Right forelimb (tissue), 1 donor: ENCODE measurements at places on chromosomes 5 and 9.

DNA sequence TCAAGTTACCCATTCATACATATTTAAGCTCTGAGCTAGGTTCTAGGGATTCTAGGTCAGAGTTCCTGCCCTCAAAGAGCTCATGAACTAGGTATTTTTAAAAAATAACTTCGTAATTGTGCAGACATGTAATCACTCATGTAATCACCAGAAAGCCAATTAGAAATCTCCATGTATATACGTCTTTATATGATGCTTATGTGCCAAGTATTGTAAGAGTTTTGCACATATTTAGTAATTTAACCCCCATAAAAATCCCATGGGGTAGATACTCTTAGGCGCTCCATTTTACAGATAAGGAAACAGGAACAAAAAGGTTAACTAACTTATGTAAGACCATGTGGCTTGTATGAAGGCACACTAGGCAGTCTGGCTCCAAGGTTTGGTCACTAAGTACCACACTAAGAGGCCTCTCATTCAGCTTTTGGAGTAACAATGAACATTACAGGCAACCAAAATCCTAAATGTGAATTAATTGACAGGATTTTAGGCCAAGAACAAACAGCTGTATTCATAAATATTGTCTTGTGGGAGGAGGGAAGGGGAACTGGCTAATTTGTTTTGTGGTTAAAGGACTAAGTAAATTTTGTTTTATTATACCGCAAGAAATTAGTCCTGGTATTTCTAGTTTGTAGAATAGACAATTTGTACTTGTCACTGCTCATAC lies 1.7 kb upstream of the OTULINL start:
- DNase-seq = no peak

GRCh38 chr5:168620807-168621206 lies 41.6 kb upstream of the PANK3 start:
- no peak for DNase-seq

DNA sequence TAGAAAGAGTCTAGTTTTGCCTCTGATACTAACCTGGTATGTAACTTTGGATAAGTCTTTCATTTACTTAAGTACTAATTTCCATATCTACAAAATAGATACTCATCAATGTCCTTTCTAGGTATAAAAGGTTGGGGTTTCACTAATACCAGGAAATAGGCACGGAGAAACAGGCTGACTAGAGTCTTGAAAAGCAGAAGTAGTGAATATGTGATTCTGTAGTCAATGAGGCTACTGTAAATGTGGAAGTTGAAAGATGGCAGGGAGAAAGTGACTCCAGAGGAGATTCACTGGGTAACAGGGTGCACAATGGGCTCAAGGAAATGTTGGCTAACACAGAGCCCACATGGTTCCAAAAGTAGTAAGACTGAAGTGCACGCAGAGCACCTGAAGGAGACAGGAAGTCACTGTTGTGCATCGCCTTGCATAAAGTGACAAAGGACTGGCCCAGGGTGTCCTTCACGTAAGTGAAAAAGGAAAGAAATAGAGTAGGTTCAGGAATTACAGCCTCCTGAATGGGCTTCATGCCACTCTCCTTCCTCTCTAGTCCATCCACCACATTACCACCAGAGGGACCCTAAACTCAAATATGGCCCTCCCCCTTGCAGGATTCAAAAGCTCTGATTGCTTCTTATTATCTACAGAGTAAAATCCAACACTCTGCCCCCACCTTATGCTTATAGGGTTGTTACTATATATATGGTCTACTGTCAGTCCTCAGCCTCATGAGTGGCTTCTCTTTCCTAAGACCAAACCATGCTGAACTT lies 288.0 kb upstream of the SMARCA2 start:
- no peak for DNase-seq

DNA sequence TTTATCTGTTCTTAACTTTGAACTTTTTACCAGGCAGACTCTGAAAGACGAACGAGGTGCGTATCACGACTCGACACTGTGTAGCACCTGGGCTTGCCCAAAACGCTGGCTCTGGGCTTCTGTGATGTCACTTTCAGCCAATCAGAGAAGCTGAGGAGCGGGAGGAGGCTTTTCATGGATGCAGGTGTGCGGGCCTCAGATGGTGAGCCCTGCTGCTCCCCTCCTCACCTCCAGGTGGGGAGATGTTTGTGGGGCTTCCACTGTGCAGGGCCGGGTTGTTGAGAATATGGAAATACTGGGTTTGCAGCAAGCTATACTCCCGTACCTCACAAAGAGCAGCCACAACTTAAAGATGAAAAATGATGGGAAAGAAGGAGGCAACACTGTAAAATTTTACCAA lies 246.3 kb downstream of the IRX2 start:
- DNase-seq = no peak

DNA sequence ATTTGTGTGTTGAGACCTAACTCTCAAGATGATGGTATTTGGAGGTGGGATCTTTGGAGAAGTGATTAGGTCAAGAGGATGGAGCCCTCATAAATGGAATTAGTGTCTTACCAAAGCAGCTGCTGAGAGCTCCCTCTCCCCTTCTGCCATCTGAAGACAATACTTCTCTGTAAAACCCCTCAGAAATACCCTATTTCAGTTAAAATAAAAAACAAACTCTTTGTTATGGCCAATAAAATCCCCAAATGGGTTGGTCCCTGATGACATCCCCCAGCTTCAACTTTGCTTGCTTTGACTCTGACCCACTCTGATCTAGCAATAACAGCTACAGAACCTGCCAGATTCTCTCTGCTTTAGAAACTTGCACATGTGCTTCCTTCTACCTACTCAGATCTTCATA lies 100.9 kb downstream of the SNCAIP start:
- DNase-seq = no peak

GRCh38 chr5:12016159-12016746 lies 112.0 kb upstream of the CTNND2 start:
- DNase-seq = no peak

- DNase-seq = no peak
Observed at GRCh38 chr5:103019804-103020203, 100.1 kb downstream of the GIN1 start.

DNA sequence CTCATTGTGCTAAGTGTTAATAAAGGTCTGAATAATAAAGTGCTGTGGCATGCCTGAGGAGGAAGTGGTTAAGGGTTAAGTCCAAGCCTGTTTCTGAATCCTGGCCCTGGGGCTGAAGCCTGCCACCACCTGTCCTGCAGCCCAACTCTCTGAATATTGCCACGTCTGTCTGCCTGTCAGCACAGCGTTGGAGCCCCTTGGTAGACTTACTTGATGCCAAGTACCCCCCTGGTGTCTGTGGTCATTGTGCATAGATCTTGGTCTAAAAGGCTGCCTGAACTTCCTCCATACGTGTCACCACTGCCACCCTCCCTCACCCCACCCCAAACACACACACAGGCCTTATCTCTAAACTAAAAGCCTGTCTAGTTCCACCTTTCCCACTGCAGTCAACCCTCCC lies 35.4 kb upstream of the SLC2A8 start:
- DNase-seq = no peak

- no peak for DNase-seq
Observed at GRCh38 chr5:107483231-107484024, 187.3 kb downstream of the EFNA5 start.

- no peak for DNase-seq
Observed at GRCh38 chr5:83370957-83371356, 100.6 kb upstream of the VCAN start.

GRCh38 chr5:103474677-103475076 lies 87.9 kb downstream of the NUDT12 start:
- DNase-seq = no peak

DNA sequence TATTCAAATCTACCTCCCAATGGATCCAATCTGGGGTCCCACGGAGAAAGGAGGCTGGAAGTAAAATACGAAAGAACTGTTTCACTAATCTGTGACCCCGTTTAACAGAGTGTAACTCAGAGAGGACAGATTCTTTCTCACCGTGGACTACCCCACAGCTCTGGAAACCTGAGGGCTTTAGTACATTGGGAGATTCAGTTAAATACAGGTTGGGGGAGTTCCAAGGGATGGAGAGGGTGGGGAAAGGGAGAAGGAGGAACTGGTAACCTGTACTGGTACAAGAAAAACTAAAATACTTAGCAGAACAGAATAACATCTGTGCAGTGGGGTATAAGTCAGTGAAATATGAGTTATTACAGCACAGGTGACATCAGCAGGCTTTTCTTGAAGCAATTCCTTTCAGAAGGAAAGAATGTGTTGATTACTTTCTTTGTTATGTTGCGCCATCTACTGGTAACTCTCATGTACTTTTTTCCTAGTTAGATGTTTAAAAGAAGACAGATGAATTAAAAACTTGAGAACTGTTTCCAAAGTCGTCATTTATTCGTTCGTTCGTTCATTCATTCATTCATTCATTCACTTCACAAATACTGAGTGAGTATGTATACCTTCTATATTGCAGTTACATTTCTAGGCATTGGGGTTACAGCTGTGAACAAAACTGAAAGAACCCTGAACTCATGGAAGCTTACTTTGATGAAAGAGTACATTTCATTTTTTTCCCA lies 30.0 kb upstream of the STOM start:
- DNase-seq = no peak

- DNase-seq = no peak
Observed at GRCh38 chr9:76203373-76203772, 190.9 kb downstream of the RFK start.

DNA sequence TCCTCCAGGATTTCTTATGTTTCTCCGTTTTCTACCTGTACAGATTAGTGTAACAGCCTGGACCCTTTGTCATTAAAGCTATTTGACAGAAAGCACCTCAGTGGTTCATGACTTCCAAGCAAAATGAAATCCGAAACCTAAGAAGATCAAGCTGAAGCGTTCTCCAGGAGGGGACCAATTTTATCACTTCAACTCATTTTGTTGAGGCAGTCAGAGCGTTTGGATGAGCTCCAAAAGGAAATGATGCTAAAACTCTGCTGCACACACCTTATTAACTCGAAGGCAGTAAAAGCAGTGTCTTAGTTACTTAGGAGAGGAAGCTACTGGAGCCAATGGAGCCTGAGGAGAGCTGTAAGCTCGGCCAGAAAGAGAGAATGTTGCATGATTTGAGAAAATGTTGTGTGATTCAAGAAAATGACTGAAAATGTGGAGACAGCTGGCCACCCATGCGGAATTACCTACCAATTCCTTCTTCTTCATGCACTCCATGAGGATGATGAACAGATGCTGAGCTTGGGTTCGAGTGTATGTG lies 346.7 kb upstream of the KLF9 start:
- no peak for DNase-seq

DNA sequence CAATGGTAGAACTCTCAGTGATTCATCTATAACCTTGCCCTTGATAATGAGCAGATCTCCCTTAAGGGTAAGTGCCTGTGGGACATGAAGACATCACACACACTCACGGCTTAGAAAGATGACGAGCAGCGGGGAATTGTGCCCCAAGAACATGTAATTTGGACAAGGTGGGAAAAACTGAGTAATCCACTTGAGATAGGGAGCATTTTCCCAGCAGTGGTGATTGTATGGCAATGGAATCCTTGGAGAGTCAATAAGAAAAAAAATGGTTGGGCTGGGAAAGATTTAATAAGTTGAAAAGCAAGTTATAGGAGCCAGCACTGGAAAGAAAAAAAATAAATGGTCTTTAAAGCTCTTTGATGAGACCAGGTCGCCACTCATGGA lies 193.1 kb downstream of the GLIS3 start:
- DNase-seq = no peak

- no peak for DNase-seq
Observed at GRCh38 chr9:121237916-121238315, 30.0 kb upstream of the GSN start.

DNA sequence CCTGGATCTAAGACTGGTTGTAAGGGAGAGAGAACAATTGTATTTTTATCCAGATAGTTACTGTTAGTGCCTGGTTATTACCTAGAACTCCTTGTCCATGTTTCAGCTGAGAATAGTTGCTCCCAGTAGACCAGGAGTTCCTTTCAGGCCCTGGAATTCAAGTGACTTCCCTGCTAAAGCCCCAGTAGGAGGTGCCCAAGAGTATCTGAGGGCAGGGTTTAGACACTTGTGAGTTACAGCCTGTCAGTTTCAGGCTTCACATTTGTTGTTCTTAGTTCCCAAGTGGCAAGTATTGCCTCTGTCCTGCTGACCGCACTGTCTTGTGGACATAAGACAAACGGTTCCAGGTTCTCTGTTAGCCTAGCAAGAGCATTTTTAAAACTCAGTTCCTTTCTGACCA lies 743.9 kb upstream of the SEMA6A start:
- DNase-seq = no peak

DNA sequence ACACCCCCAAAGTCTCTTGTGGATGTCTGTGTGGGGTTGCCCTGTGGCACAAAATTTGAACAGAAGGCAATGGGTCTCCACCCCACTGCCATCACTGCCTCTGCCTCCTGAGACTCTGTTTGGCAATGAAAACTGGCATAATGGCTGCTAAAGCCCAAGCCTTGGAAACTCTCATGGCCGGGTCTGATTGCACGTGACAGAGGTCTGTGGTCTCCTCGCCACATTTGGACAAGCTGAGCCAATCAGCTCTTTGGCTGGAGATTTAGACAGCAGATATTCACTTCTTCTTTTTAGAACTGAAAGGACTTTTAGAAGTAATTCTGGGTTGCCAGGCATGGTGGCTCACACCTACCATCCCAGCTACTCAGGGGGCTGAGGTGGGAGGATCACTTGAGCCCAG lies 5.5 kb downstream of the GGTA1 start:
- DNase-seq = no peak

DNA sequence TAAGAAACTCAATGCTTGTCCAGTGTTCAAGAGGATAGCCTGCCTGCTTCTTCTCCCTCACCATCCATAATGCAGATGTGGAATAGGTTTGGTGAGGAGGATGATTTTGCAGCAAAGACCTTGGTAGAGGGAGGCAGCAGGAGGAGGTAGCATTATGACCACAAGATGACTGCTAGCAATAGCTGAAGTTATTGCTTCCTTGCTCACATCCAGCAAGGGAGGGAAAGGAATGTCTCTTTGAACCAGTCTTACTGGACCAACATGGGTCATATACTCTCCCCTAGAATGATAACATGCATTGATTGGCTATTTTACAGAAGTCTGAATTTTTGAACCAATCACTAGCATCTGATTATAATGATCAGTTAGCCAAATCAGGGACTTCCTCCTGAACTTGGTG lies 607.6 kb downstream of the EBF1 start:
- DNase-seq = no peak

GRCh38 chr9:72614067-72614466 lies 92.7 kb downstream of the TMC1 start:
- DNase-seq = no peak

GRCh38 chr9:7976856-7977255 lies 177.3 kb upstream of the DMAC1 start:
- DNase-seq = no peak
